Stimulated activated CD8-positive, alpha-beta memory T cell treated with anti-CD3 and anti-CD28 coated beads, Interleukin-2, amount 100 ng/mL, for 48 hours (primary cell): ENCODE measurements at places on chromosomes 2 and 18.
A peak's percentile ranks its signal among the peaks of the same experiment; 100 is the strongest.

- no peak for DNase-seq
Measured at GRCh38 chr2:127844973-127845372, 13.0 kb downstream of the POLR2D start.

DNA sequence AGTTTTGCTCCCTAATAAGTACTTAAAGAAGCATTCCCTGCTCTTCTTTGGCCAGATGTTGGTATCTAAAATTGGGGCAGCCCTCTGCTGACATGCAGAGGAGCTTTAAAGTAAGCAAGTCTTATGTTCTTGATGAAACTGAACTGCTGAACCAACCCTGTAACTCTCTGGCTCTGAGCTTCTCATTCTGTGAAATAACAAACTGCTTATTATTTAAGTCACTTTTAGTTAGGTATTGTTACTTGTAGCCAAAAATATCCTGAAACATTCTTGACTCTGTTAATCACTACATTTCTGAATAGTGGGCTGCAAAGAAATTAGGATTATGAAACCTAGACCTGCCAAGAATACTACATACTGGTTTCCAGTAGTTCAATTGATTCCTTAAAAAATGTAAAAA lies 15.5 kb downstream of the PPP3R1 start:
- no peak for DNase-seq

GRCh38 chr18:29652797-29653196 lies 1389.7 kb downstream of the DSC3 start:
- no peak for DNase-seq

GRCh38 chr2:75025633-75026380 lies 67.4 kb downstream of the POLE4 start:
- DNase-seq, result no peak

- DNase-seq, result no peak
Measured at GRCh38 chr2:20617081-20617575, 33.8 kb downstream of the HS1BP3 start.

- DNase-seq, result no peak
Measured at GRCh38 chr2:112730791-112731190, 10.0 kb downstream of the NT5DC4 start.

DNA sequence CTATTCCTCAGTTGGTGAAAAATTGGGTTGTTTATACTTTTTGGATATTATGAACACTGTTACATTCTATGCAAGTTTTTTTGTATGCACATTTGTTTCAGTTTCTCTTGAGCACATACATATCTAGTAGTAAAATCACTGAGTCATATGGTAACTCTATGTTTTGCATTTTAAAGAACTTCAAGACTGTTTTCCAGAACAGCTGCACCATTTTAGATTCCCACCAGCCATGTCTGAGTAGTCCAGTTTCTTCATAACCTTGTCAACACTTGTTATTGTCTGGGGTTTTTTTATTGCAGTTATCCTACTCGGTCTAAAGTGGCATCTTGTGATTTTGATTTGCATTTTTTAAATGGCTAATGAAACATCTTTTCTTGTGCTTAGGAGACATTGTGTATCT lies 100.3 kb upstream of the OTOS start:
- no peak for DNase-seq

DNA sequence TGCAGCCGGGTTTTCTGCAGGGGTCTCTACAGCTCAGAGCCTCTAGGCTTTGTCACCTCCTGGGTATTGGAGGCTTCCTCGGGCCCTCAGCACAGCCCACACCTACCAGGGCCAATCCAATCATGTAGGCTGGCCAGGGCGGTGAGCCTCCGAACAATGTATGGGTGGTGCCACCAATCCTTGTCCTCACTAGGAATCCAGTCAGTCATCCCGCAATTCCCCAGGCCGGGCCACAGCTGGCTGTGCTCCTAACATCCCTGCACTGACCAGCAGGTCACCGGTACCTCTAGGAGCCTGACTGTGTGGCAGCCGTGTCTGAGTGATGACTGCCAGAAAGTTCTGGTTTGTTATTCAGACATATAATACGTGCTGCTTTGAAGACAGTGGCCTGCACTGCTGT lies 129.4 kb downstream of the SH3RF3 start:
- no peak for DNase-seq

GRCh38 chr2:120832296-120833070 lies 96.8 kb downstream of the GLI2 start:
- no peak for DNase-seq

DNA sequence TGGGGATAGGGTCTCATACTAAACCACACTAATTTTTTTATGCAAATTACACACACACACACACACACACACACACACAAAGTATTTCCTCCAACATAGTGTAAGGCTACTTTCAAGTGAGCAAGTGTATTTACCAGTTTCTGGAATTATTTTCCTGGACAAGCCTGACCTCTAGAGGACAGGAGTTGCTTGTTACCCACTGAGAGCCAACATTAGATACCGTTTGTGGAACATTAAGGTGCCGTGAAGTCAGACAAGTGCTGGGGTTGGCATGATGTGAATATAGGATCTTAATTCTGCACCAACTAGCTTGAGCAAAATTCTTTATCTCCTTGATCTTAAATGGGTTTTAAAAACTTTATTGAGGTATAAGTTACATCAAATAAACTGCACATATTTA lies 39.3 kb upstream of the SERPINB2 start:
- no peak for DNase-seq

GRCh38 chr2:17662723-17663122 lies 90.9 kb downstream of the SMC6 start:
- DNase-seq, result no peak

DNA sequence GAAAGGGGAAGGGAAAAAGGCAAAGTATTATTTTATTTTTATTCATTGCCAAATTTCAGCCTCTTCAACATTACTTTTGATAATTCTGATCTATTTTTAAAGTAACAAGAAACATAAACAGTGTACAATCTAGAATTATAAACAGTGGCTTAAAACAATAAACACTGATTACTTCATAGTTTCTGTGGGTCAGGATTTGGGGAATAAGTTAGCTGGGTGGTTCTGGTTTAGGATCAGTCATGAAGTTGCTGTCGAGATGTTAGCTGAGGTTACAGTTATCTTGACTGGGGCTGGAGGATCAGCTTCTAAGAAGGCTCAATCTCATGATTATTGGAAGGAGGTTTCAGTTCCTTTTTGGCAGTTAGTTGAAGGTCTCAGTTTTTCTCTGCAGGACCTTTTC lies 109.2 kb downstream of the SCN2A start:
- DNase-seq, result no peak

DNA sequence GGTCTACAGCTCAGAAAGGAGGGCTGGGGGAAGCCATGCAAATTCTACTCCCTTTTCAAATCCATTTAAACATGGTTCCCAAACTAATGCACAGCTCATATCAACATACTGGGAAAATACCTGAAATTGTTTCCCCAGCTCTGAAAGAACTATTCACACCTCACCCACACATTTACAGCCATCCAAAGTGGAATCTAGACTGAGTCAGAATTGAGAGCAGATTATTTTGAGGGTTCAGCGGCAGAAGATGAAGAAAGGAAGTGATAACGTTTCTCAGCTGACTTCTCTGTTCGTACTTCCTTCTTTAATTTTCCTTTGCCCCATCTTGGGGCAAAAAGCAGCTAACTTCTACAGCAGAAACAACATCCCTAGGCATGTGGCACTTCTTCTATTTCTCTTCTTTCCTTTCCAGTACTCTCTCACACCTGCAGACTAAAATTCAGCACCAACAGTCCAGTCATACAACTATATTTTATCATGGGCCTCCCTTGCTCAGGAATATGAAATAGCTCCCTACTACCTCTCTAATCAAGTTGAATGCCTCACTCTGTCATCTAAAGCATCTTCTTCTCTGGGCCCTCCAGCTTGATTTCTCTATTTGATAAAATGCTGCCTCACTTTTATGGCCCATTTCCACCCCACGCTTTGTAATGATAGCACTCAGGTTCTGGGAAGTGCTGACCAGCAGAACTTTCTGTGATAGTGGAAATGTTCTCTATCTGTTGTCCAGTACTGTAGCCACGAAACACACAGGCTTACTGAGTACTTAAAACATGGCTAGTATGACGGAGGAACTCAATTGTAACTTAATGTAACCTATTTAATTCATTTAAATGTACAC lies 35.9 kb downstream of the ARHGAP25 start:
- no peak for DNase-seq

- DNase-seq, result no peak
Measured at GRCh38 chr2:234211797-234212196, 161.3 kb downstream of the SPP2 start.

DNA sequence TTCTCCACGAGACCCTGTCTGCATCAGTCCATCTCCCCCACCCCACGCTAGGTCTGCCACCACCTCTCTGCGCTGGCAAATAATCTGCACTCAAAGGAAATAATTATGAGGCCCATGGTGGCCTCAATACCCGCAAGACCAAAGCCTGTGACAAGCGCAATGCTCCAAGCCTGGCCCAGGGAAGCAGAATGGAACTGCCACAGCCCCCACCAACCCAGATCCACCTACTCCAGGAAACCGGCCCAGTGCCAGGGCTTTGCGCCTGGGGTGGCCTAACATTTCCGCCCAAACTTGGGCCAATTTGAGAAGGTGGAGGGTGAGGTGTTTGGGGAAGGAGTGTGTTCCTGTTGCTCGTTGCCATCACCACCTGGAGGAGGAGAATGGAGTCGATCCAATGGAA lies 26.0 kb upstream of the ATOH8 start:
- DNase-seq, result no peak

DNA sequence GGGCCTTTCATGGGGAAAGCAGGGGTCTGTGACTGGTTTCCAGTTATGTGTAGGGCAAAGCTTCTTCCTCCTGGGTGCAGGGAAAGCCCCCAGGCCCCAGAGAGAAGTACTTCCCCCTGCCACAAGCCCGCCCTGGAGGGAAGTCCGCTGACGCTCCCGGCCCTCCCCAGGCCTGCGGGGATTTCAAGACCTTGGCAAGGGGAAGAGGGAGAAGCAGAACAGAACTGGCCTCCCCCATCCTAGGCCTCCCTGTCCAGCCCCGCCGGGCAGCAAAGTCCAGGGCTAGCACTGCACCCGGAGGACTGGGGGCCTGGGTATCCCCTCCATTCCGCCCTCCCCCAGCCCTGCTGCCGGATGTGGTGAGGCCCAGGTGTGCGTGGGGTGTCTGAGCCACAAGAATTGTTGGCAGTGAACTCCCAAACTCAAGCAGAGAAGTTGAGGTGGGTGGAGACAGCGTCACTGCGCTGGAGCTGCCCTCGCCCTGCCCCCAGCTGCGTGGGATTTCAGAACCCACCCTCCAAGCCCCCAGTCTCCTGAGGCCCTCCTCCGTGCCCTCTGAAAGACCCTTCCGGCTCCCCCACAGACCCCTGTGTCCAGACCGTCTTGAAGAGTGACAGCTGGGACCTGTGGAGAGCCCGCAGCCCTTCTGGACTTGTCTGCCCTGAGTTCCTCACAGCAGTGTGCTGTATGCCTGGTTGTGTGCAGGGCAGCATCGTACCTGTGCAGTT lies 1.1 kb upstream of the DUSP2 start:
- DNase-seq, result peak; percentile 85

DNA sequence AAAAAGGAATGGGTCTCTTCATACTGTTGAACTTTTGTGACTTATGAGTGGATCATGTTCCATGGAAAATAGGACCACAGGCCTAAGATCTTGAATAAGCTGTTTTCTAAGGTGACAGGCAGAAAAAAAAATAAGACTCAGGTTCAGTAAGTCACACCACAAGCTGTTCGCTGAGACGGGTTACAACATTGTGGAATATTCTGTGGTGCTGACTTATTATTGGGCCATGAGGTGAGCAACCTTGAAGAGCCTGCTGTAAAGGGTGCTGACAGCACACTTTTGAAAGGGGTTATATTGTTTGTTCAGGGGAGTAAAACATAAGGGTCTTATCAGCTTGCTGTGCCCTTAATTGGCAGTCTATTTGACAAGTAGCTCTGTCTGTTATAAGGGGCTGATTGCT lies 439.8 kb upstream of the SLC14A2 start:
- no peak for DNase-seq

GRCh38 chr2:14960686-14961324 lies 328.3 kb downstream of the LRATD1 start:
- DNase-seq, result no peak

DNA sequence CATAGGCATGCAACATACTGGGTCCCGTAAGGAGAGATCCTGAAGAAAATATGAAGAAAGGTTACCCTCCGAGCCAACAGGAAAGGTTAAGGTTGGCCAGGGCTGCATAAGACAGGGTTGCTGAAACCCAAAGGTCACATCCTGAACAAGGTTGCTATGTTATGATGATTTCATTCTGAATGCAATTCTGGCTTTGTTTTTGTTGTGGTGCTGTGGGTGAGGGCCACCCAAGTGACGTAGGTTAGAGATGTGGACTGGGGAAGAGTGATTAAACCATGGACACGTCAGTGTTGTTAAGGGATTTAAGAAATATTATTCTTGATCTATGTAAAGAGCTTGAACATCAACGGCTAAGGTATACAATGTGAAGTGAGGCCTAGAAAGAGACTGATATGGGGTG lies 60.0 kb downstream of the ZEB2 start:
- no peak for DNase-seq

- no peak for DNase-seq
Measured at GRCh38 chr2:80117401-80117800, 187.2 kb downstream of the LRRTM1 start.

- DNase-seq, result no peak
Measured at GRCh38 chr2:166154685-166155338, 27.0 kb upstream of the SCN1A start.

GRCh38 chr2:241874277-241874925 lies 4.9 kb downstream of the RTP5 start:
- no peak for DNase-seq

- no peak for DNase-seq
Measured at GRCh38 chr2:54956111-54956627, 94.1 kb downstream of the RTN4 start.

GRCh38 chr18:26073758-26074157 lies 16.7 kb downstream of the SS18 start:
- no peak for DNase-seq

DNA sequence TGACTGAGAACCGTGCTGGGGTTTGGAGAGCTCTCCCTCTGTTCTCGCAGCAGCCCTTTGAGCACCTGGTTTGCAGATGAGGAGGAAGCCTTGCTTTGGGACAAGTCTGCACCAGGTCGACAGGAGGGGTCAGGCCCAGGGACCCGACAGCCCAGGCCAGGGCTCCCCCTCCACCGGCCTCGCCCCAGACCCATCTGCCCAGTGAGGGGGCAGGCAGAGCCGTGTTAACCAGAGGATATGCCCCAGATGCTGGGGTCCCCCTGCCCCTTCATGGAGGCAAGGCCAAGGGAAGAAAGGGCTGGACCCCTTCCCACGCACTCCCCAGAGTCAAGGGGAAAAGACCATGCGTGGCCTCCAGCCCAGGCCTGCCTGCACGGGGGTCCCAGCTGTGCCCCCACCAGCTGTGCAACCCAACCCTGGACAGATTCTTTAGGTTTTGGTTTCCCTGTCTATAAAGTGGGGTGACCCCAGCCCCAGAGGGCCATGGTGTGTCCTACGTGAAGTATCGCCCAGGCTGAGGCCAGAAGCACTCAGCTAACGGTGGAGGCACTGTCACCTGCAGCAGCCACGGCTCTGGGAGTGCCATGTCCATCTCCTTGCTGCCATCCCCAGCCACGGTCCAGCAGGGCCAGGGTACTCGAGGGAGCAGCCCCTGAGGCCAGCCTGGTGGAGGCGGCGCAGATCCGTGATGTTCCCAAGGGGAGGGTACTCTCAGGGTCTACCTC lies 4.8 kb upstream of the SNED1 start:
- no peak for DNase-seq

GRCh38 chr2:206230060-206230762 lies 44.3 kb upstream of the ZDBF2 start:
- no peak for DNase-seq

- DNase-seq, result no peak
Measured at GRCh38 chr18:61894751-61895524, 2.1 kb upstream of the RNF152 start.
